ENCODE measurements at places on chromosomes 2 and 18. TPM values are rescaled to one million over a fixed set of nuclear protein-coding genes. Genes with fewer than 3 reads are reported as not detected.

Gene SNED1
- total RNA-seq: 4.6 TPM

DNA sequence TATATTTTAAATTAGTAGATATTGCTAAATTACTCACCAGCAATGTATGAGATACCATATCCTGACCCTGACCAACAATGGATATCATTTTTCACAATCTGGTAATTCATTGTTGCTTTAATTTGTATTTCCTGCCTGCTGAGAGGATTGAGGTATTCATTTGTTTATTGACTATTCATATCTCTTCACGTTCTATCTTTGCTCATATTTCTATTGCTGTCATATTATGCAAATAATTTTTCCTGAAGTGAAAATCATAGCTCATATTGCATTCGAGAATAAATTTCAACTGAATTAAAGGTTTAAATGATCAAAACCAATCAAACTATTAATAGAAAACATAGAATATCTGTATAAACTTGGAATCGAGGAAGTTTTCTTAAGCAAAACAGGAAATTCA, 31.0 kb downstream of the INO80D start:
- H3K36me3 ChIP-seq: peaks cover 36% of the 10 kb centered on the region
- no peaks in the 10 kb centered on the region for H3K27me3 ChIP-seq

Gene DSEL
- 0.05 TPM for total RNA-seq

DNA sequence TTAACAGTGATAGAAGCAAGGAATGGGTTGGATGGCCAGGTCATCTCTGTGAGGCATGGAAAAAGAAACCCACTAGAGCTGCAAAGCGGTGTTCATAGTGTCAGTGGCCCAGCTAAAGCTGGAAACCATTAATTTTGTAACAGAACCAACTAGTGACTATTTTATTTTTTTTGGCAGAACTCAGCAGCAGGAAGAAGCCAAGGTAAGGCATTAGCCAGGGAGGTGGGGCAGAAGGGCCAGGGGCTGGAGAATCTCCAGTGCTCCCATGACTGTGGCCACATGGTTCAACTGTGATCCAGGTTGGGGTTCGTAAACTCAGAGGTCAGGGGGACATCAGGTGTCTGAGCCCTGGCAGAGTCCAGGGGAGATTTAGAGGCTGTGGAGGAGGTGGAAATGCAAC, 25.9 kb upstream of the YES1 start:
- peaks cover 4% of the 10 kb centered on the region for H3K4me1 ChIP-seq
- H3K27me3 ChIP-seq: peaks cover 7% of the 10 kb centered on the region
- no peak overlapping the region for H3K4me3 ChIP-seq
- no peak overlapping the region for H3K27ac ChIP-seq
- DNase-seq: no peak

Gene TXNDC2
- not detected for total RNA-seq

Gene PKDCC
- not detected for total RNA-seq

DNA sequence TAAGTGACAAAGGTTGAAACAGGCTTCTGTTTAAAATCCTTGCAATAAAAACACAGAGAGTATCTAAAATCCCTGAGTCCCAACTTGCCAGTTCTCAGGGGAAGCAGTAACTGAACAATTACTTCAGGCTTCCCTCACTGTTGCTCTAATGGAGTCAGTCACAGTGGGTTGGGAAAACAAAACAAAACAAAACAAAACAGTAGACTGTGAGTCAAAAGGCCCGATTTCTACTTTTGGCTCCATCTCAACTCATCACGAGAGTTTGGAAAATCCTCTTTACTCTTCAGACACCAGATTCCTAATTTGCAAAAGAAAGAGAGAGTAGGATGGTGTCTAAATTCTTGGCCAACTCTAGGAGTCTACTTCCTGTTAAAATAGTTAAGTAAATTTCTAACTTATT, 1.1 kb downstream of the FSHR start:
- H3K4me3 ChIP-seq: no peak overlapping the region
- H3K27ac ChIP-seq: no peak overlapping the region
- no peak for DNase-seq
- H3K4me1 ChIP-seq: no peaks in the 10 kb centered on the region
- no peaks in the 10 kb centered on the region for H3K27me3 ChIP-seq
- H3K36me3 ChIP-seq: no peaks in the 10 kb centered on the region

Gene KIF3C
- 12.4 TPM for total RNA-seq

GRCh38 chr2:196591621-196592022, 47.9 kb upstream of the CCDC150 start:
- no peaks in the 10 kb centered on the region for H3K36me3 ChIP-seq
- H3K4me3 ChIP-seq: no peak overlapping the region
- no peak for DNase-seq
- no peak overlapping the region for H3K27ac ChIP-seq
- peaks cover 11% of the 10 kb centered on the region for H3K4me1 ChIP-seq

Data from activated CD8-positive, alpha-beta memory T cell treated with anti-CD3 and anti-CD28 coated beads, Interleukin-2, amount 10 ng/mL, durations not matched to agents 7 days and 5 days (primary cell).